ENCODE measurements at places on chromosomes 16 and 17. TPM values are rescaled to one million over a fixed set of nuclear protein-coding genes. Genes with fewer than 3 reads are reported as not detected.

DNA sequence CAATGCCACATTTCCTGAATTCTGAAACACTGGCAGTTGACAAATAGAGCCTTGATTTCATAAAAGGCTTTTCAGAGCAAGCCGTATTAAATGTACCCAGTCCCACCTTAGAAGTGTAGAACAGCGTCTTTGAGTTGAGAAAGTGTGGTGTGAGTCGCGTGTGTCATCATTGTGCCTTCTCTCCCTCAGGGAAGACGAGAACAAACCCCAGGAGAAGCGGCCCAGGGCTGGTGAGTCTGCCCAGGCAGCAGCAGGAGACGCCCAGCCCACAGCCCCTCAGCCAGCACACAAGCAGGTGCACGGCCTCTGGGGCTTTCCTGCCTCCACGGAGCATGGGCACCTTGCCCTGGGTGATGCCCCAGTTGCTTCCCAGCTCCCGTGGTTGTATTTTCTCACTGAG lies 34.0 kb downstream of the CIBAR2 start:
- H3K4me3 ChIP-seq = no peak overlapping the region
- H3K4me1 ChIP-seq = no peaks in the 10 kb centered on the region
- no peak for DNase-seq
- peaks cover 39% of the 10 kb centered on the region for H3K36me3 ChIP-seq
- no peak overlapping the region for H3K27ac ChIP-seq

DNA sequence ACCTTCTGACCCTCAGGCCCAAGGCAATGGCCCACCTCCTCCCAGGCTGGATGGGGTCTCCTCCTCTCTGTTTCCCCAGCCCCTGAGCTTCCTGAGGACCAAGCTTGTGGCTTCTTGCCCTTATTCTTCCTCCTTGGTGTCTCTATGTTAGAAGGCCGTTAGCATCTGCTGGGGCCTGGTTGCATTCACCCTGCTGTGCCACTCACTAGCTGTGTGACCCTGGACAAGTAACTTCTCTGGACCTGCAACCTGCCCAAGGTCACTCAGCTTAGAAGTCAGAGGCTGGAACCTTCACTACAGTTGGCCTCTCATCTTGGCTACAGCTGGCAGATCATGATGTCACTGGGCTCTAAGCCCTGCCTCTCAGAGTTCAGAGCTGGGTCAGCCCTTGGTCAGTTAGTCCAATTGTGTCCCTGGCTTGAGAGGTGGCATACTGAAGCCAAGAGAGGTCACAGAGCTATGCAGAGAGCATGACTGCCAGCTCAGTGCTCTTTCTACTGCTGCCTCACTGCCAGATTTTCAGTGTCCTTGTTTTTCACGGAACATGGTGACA lies 3.0 kb downstream of the MT2A start:
- H3K36me3 ChIP-seq = peaks cover 11% of the 10 kb centered on the region
- DNase-seq = no peak
- peaks cover 4% of the 10 kb centered on the region for H3K27me3 ChIP-seq
- peak overlapping the region; percentile 96 for H3K27ac ChIP-seq
- H3K4me3 ChIP-seq = peak overlapping the region; percentile 98

- peak; percentile 28 for DNase-seq
- H3K36me3 ChIP-seq = peaks cover 68% of the 10 kb centered on the region
- peak overlapping the region; percentile 71 for H3K27ac ChIP-seq
- H3K4me1 ChIP-seq = peaks cover 49% of the 10 kb centered on the region
- peak overlapping the region; percentile 66 for H3K4me3 ChIP-seq
Measured at GRCh38 chr17:61766520-61766919, 96.8 kb downstream of the BRIP1 start.

SYCE1L gene
- not detected for total RNA-seq

HNF1B gene
- not detected for total RNA-seq
